ENCODE measurements at places on chromosomes 3 and 15. TPM values are rescaled to one million over a fixed set of nuclear protein-coding genes. Genes with fewer than 3 reads are reported as not detected.

The GPR160 gene
- 13.3 TPM for total RNA-seq

The FOXL2NB gene
- total RNA-seq: not detected

The SELENOK gene
- 17.6 TPM for total RNA-seq

The GOLGA6D gene
- total RNA-seq: under 0.01 TPM

The CAND2 gene
- total RNA-seq: 2.8 TPM

The RTP4 gene
- total RNA-seq: 2.8 TPM

The PLIN1 gene
- total RNA-seq: not detected

The TMEM44 gene
- total RNA-seq: 62.2 TPM

The SERINC4 gene
- total RNA-seq: not detected

The CHRNA7 gene
- total RNA-seq: 1.1 TPM

The PDIA3 gene
- 270 TPM for total RNA-seq

The ESYT3 gene
- not detected for total RNA-seq

The ISLR2 gene
- total RNA-seq: not detected

The NOX5 gene
- not detected for total RNA-seq

The C3orf22 gene
- not detected for total RNA-seq

The ALS2CL gene
- 9.9 TPM for total RNA-seq

The SCN5A gene
- total RNA-seq: 5.2 TPM

The ECE2 gene
- not detected for total RNA-seq

The USP13 gene
- total RNA-seq: 9.1 TPM

The C3orf85 gene
- not detected for total RNA-seq

The RTP3 gene
- total RNA-seq: not detected

The FSIP1 gene
- 0.16 TPM for total RNA-seq

The PLD1 gene
- 98.1 TPM for total RNA-seq

The CILP gene
- total RNA-seq: not detected

The NPAP1 gene
- not detected for total RNA-seq

The TLR9 gene
- 0.06 TPM for total RNA-seq

Data from bladder microvascular endothelial cell (primary cell).